GM18507 (cell line): ENCODE measurements at places on chromosomes 4 and X.

DNA sequence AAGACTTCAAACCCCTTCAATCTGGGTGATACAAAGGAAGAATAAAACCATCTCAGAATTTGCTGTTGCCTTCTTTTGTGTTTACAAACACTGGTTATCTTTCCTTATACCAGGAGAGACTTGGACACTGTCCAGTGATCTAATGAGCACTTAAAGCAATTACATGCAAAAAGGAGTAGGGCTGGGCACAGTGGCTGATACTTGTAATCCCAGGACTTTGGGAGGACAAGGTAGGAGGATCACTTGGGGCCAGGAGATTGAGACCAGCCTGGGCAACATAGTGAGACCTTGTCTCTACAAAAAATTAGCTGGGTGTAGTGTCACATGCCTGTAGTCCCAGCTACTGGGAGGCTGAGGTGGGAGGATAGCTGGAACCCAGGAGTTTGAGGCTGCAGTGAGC lies 95.7 kb upstream of the DRD5 start:
- DNase-seq: no peak

GRCh38 chr4:38132843-38133662 lies 172.9 kb downstream of the PTTG2 start:
- DNase-seq: no peak

GRCh38 chr4:168484626-168485025 lies 4.3 kb upstream of the DDX60L start:
- no peak for DNase-seq

GRCh38 chrX:150967786-150968185 lies 15.3 kb upstream of the HMGB3 start:
- no peak for DNase-seq

GRCh38 chr4:99587309-99587708 lies 12.7 kb downstream of the MTTP start:
- DNase-seq: no peak

GRCh38 chrX:101595739-101596419 lies 21.9 kb downstream of the ARMCX6 start:
- peak; percentile 38 for DNase-seq

GRCh38 chr4:142549248-142549647 lies 296.9 kb downstream of the INPP4B start:
- no peak for DNase-seq

DNA sequence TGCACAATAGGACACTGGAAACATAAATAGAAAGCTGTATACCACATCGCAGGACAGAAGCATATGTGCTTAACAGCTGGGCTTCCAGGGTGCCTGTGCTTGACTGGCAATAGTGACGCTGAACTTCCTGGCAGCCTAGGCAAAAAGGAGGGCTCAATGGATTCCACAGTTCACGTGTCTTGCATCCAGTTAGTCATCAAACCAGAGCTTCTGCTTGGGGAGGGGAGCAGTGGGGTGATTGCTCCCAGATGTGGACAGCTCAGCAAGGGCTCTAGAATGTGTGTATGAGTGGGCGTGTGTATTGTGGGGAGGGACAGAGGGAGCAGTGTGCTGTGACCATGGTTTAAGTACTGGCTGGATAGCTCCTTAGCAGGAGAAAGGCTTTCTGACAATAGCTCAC lies 2.3 kb downstream of the PRRG3 start:
- no peak for DNase-seq

DNA sequence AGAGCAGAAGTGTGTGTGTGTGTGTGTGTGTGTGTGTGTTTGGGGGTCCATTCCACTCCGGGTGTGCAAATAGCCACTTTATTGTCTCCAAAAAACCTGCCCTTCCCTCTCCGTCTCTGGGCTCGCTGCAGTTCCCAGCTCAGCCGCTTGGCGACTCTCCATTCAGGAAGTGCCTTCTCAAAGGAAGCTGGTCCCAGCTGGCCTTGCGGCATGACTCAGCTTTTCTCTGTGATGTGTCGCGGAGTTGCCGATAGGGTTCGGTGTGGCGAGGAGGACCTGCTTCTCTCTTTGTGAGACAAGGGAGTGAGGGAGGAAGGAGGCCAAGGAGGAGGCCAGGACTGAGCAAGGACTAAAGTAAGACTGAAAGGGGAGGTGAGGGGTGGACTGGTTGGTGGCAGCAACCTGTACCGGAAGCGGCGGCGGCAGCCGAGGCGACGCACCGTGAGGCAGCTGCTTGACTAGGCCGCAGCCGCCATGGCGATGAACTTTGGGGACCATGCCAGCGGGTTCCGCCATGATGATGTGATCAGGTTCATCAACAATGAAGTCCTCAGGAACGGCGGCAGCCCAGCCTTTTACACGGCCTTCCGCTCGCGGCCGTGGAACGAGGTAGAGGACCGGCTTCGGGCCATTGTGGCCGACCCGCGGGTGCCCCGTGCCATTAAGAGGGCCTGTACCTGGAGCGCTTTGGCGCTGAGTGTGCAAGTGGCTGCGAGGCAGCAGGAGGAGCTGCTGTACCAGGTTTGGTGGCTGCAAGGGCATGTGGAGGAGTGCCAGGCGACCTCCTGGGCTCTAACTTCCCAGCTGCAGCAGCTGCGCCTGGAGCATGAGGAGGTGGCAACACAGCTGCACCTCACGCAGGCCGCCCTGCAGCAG lies at the start of gene TEX13C:
TSS of gene TEX13C (plus strand) at position 226 of the 876 bp plus-strand sequence. CDS start at position 475, 249 bp downstream.
- DNase-seq: no peak

DNA sequence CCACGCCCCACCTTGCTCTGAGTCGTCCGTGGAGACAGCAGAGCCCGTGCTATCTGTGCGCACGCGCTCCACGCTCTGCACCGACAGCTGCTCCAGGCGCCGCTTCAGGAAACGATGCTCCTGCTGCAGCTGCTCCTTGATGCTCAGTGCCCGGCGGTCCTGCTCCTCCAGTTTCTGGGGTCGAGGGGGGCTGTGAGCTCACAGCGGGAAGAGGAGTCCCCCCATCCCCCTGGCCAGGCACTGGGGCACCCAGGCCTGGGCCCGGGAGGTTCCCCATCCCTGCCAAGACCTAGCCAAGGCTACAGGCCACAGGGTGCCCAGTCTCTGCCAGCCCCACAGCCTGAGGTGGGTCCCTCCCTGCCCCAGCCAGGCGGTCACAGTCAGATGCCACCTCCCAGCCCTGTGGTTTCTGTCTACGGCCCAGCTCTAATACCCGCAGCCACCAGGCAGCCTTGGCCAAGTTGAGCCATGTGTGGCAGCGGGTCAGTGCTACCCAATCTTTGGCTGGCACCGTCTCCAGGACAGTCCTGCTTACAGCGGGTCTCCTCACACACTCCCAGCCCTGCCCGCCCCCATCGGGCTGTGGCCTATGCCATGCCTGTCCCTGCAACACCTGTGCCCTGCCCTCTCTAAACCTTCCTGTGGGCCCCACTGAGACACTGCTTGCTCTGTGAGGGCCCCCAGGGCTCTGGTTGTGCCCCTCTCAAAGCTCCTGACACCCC lies 9.3 kb upstream of the HAUS3 start:
- no peak for DNase-seq

GRCh38 chrX:4971646-4972045 lies 1257.0 kb downstream of the NLGN4X start:
- DNase-seq: no peak

DNA sequence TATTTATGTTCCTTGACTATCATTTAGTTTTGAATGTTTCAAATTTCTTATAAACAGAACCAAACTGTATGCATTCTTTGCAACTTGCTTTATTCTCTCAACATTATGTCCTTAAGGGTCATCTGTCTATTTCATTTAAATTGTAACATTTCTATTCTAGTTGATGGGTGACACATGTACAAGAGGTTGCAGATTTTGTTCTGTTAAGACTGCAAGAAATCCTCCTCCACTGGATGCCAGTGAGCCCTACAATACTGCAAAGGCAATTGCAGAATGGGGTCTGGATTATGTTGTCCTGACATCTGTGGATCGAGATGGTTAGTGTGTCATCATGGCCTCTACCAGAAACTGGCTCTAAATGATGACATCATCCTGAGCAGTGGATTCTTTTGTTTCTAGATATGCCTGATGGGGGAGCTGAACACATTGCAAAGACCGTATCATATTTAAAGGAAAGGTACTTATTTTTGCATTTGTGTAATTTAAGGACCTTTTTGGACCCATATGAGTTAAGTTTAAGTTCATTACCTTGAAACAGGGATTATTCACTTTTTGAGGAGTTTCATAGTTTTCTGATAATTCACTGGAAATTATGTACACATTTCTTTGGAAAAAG lies 6.1 kb downstream of the LIAS start:
- DNase-seq: no peak

- peak; percentile 15 for DNase-seq
Observed at GRCh38 chr4:87219632-87220093, 755 bp downstream of the KLHL8 start.

- no peak for DNase-seq
Observed at GRCh38 chr4:24364852-24365251, 219.5 kb downstream of the DHX15 start.

- DNase-seq: no peak
Observed at GRCh38 chr4:73740353-73740778, at the start of gene CXCL8. Gene CXCL8, plus strand, starts transcription at chr4:73740569. Its CDS starts 90 bp downstream, at chr4:73740659.

GRCh38 chrX:10938365-10938923 lies 172.7 kb upstream of the HCCS start:
- DNase-seq: no peak

DNA sequence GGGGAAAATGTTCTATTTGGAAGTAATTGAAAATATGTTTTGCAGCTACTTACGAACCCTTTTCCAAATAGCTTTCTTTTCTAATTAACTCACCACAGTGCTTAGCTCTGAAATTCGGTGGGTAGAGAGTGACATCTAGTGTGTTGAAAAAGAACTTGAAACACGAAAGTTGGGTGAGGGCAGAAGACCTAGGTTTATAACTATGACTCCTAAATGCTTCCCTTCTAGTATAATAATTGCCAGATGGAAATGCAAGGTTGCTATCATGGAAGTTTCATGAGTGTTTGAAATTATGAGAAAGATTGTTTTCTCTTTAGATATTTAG lies 77.3 kb upstream of the NOCT start:
- no peak for DNase-seq
